Activated CD4-positive, CD25-positive, alpha-beta regulatory T cell treated with anti-CD3 and anti-CD28 coated beads, Interleukin-2, amount 50 U/mL, for 16 hours (primary cell): ENCODE measurements at places on chromosomes 5 and 9.

DNA sequence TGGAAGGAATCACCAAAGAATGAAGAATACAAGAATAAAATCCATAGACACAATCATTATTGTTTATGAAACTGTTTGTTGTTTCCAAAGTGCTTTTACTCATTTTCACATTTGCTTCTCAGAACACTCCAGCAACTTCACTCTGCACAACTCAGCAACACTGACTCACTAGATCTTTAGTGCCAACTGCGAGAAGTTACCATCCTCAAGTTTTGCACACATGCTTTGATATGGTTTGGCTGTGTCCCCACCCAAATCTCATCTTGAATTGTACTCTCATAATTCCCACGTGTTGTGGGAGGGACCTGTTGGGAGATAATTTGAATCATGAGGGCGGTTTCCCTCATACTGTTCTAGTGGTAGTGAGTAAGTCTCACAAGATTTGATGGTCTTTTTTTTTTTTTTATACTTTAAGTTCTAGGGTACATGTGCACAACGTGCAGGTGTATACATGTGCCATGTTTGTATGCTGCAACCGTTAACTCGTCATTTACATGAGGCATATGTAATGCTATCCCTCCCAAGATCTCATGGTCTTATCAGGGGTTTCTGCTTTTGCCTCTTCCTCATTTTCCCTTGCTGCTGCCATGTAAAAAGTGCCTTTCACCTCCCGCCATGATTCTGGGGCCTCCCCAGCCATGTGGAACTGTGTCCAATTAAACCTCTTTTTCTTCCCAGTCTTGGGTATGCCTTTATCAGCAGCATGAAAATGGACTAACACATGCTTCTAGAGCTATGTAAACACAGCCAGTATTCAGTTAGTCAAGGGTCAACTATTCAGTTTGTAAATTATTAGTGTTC is 36.9 kb downstream of the CLINT1 start:
- no peak for DNase-seq

DNA sequence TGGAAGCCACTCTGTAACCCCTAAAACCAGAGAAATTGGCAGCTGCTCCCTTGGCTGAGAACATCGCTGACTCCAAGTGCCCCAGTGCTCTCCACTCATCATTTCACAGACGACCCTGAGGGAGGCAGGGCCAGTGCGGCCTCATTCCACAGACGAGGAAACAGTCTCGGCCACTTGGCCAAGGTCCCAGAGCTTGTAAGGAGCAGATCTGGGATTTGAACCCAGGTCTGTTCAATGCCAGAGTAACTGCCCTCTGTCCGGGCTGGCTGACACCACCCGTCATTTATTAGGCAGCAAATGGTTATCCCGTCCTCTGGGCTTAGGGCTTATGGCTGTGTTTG is 19.9 kb upstream of the IER5L start:
- DNase-seq = no peak

DNA sequence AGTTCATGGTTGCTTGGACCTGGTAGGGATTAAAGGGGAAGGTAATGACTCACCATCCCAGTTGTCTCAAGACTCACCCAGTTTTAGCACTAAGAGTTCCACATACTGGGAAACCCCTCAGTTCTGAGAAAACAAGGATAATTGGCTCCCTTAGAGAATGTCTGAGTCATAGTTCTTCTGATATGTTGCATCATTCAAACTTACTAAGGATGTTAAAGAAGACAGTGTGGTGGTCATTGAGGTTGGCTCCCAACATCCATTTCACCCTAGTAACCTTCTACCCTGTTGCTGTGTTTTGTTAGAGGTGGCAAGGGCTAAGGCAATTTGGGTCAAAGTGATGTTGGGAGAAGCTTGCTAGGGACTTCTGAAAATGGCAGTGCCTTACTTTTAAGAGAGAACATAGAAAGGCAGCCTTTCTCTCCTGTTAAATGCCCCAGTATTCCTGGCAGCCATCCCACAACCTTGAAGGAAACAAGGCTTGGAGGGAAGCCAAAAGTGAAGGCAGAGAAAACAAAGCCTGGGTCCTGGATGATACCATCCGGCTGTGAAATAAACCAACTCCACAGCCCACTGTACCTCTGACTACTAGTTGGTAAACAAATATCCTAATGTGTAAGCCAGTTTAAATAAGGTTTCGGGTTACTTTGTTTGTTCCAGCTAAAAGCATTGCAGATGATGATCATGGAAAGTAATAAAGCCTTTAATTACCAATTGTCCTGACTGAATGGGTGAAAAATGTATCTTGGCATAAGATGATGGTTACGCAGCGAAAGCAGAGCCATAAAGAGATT is 80.4 kb upstream of the ADAMTSL1 start:
- DNase-seq = no peak

- no peak for DNase-seq
Measured at GRCh38 chr5:26482810-26483375, 555.5 kb downstream of the CDH9 start.

DNA sequence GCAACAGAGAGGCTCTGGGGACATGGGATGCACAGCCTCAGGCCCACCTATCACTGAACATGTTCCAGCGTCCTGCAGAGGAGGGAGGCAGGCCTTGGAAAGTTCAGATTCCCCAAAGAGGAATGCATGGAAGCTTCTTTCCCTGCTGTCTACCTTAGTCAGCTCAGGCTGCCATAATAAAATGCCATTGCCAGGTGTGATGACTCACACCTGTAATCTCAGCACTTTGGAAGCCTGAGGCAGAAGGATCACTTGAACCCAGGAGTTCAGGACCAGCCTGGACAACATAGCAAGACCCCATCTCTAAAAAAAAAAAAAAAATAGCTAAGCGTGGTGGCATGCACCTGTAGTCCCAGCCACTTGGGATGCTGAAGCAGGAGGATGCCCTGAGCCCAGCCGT is 24.5 kb upstream of the TOR1B start:
- no peak for DNase-seq

GRCh38 chr9:19151425-19152159 is 24.3 kb upstream of the PLIN2 start:
- no peak for DNase-seq

DNA sequence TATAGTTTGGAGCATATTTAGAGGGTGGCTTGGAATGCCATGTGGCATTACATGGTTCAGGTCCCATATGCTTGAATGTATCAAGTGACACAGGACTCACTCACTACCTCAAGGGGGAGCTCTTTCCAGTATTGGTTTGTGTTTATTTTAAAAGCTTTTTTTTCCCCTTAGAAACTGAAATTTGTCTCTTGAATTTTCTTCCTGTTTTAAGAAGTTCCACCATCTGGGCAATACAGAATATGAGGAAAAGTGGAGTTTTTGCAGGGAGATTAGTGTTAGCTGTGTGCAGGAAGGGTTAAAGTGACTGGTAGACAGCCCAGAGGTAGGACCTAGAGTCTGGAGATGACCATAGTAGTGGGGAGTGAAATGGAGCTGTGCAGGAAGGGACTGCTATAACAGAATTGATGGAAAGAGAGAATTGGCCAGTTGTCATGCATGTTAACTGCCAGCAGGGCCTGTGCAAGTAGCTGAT is 36.6 kb downstream of the CTNNA1 start:
- no peak for DNase-seq

DNA sequence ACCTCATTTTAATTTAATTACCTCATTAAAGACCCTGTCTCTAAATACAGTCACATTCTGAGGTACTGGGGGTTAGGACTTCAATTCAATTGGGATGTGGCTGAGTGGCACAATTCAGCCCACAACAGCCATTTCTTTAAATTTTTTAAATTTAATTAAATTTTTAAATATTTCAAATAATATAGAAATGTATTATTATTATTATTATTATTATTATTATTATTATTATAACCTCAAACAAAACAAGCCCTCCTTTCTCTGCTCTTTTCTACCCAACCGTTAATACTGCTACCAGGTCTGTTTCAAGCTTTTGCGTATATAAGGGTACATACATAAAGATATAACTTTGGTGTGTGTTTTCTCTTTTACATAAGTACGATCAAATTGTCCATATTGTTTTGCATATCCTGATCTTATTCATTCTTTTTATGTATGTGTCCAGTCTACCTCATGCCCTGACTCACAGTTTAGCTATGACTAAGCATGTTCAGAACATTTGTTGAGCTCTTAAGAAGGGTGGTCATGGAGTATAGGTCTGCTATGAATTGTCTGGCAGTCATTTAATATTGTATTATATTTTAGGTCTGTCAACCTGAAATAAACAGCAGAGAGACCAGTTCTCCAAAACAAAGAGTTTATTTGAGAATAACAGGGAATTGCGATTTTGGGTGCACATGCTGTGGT is 16.1 kb upstream of the RAB14 start:
- no peak for DNase-seq

DNA sequence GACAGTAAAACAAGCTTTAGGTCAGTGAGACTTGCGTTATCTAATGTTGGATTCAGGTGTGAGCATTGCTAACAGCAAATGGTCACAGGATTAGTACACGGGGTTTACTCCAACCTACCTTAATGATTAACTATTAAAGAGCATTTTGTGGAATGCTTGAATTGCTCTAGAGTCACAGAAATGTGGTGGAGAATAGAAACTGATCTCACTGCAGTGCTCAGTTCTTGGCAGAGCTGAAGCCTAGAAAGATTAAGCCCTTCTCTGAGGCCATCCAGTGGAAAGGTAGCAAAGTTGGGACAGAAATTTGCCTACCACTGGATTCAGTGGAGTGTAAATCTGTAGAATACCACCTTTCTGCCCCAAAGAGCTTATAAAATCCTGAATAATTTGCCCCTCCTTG is 60.9 kb downstream of the ICE1 start:
- DNase-seq = no peak

GRCh38 chr5:87665166-87665565 is 252.4 kb upstream of the CCNH start:
- no peak for DNase-seq

GRCh38 chr5:89421035-89421434 is 538.1 kb upstream of the MEF2C start:
- DNase-seq = no peak

- no peak for DNase-seq
Measured at GRCh38 chr5:40736103-40736875, 19.5 kb downstream of the TTC33 start.

DNA sequence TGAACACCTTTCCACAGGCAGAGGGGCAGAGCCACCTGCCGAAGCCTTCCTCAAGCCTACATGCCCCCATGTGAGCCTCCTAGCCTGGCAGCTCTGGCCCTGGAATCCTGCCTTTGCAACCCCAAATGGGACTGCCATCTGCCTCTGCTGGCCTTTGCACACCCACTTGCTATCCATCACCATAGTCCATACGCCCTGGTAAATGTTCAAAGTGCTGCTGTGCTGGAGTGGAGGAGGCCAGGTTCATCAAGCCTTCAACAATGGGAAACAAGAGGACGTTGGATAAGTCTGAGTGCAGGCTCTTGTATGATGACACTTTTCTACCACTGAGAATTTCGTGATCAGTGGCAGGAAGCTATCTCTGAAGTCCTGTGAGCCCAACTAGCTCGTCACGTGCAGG is 159.8 kb downstream of the MED10 start:
- no peak for DNase-seq

DNA sequence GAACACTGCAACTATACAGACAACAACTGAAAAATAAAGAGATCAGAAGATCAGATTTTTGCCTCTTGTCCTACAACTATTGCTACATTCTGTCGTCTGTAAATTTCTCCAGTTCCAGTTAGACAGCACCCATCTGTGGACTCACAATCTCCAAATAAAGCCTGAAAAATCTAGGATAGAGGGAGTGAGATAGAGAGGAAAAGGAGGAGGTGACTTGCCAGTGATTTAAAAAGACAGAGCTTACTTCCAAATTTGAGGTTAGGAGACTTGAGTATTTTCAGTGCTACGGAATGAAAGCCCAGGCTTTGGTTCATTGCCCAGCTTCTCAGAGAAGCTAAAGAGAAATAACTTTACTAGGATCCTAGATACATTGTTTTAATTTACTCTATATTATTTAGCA is 63.6 kb downstream of the PTCD2 start:
- DNase-seq = no peak

DNA sequence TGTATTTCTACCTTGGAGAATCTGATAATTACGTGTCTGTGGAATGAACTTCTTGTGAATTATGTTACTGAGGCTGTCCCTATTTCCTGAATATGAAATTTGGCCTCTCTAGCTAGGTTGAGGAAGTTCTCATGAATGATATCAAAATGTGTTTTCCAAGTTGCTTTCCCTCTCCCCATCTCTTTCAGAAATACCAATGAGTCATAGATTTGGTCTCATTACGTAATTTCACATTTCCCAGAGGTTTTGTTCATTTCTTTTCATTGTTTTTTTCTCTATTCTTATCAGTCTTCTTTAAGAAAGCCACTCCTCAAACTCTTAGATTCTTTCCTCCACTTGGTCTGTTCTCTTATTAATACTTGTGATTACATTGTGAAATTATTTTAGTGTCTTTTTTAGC is 923.8 kb upstream of the CDH9 start:
- DNase-seq = no peak

DNA sequence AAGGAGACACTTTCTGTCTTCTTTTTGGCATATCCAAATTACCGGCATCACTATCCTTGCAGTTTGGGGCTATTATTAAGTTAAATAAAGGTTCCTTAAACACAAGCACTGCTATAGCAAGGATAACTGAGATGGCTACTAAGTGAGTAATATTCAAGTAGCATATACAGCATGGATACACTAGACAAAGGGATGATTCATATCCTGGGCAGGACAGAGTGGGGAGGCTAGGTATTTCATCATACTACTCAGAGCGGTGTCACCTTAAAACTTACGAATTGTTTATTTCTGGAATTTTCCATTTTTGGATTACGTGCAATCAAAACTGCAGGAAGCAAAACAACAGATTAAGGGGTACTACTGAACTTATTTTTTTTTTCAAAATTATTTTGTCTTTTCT is 54.1 kb downstream of the FER start:
- no peak for DNase-seq

DNA sequence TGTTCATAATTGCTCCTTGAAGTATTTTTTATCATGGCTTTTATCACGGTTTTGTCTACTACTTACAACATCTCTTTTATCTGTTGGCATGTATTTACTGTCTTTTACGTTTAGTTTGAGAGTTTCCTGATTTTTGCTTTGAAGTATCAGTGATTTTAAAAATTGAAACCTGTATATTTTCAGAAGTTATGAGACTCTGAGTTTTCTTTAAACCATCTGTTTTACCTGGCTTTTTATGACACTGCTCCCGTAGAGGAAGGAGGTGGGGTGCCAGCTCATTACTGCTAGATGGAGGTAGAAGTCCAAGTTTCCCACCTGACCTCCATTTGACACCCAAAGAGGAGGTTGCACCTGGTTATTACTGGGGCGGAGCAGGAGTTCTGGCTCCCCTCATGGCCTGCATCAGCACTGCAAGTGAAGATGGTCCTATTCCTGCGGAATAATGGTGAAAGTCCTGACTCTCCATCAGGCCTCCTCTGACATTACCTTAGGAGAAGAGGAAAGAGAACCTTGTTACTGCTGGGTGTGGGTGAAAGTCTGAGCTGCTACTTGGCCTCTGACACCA is 10.0 kb upstream of the ZNF131 start:
- DNase-seq = no peak

GRCh38 chr9:15244001-15244441 is 63.0 kb downstream of the TTC39B start:
- no peak for DNase-seq
